Activated CD4-positive, alpha-beta memory T cell treated with anti-CD3 and anti-CD28 coated beads for 36 hours (primary cell): ENCODE measurements at places on chromosomes 16 and 17.

- no peak for DNase-seq
Observed at GRCh38 chr16:55912022-55912421, 36.8 kb upstream of the CES5A start.

DNA sequence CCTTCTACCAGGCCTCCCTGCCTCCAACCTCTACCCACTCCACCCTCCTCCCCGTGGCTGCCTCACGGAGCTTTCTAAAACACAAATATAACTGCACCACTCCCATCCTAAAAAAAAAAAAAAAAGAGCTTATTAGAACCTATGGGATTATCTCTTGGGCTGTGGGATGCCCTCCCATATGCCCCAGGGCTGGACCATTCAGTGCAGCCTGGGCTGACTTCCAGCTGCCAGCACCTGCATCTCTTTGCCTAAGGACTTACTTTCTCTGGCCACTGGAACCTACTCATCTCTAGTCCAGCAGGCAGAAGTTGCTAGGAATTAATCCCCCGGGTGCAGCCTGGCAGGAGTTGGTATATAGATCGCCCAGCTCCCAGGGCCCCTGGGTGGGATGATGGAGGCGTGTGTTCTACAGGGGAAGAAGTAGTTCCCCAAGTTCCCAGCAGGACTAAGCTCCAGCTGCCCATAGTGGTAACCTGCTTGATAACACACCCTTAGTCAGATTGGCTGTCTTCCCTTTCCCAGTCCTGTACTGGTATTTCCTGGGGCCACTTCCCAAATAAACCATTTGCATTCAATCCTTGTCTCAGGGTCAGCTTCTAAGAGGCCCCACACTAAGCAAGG lies 10.3 kb downstream of the MPP3 start:
- DNase-seq = no peak

DNA sequence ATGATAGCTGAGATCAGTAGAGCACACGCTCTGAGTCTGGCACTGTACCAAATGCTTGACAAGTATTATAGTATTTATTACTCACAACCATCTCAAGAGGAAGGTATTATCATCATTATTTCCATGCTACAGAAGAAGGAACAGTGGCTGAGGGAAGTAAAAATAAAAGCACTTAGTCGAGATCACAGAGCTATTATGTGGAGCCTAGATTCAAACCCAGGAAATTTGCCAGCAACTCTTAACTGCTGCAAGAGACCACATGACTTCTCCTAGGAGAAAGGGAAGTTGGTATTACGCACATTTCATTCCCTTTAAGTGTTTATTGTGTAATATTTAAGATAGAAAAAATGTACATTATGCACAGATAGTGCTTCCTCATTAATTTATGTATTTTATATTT lies 1.0 kb upstream of the RHOT1 start:
- DNase-seq = no peak

GRCh38 chr17:59423137-59423724 lies 91.8 kb downstream of the YPEL2 start:
- DNase-seq = no peak

DNA sequence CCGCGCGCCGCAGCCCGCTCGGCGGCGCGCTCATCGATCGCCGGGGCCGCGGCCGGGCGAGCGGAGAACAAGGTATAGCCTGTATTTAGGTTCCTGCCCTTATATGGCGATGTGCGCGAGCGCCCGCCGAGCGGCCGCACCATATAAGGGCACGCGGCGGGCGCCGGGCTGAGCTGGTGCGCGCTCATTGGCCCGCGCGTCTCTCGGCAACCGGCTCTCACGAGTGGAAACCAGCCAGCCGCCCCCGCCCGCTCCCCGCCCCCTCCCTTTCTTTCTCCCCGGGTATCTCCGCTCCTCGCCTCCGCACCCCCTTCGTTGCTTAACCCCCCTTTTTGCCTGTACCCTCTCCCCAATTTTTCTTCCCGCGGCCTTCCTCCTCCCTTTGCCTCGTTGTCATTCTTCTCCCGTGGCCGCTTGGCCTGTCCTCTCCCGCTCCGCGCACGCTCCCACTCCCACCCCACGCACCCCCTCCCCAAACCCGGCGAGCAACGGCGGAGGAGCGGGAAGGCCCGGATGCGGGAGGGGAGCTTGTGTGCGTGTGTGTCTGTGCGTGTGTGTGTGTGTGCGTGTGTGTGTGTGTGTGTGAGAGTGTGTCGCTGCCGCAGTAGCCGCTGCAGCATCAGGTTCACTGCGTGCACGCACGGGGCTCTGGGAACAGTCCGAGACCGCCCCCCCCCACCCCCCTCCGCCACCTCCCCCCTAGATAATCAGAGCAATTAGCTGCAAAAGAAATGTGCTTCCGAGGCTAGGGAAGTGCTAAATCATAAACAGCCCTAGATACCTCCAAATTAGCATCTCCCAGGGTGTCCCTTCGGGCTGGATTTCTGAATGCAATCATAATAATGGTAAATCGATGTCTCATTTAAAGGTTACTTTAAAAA lies 13.5 kb upstream of the CBX8 start:
- peak; percentile 87 for DNase-seq

GRCh38 chr16:4934591-4934990 lies 2.4 kb downstream of the PPL start:
- DNase-seq = no peak

DNA sequence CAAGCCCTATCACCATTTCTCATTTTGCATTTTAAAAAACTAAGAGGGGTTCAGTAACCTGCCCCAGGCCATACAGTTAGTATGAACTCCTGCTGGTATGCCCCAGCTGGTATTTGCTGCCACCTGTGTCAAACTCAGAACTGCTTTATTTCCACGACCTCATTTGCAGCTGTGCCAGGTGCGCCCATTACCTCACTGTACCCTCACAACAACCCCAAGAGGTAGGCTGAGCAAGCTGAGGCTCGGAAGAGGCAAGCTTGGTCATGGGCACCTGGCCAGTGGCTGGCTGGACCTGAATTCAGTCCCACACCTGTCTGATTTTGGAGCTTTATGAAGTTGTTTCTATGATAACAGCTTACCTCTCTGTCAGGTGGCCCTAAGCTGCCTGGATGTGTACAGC lies 7.6 kb downstream of the EPN2 start:
- DNase-seq = no peak

GRCh38 chr17:6365200-6365943 lies 69.5 kb downstream of the AIPL1 start:
- no peak for DNase-seq

- DNase-seq = no peak
Observed at GRCh38 chr16:80914379-80915078, 92.2 kb downstream of the CMC2 start.

DNA sequence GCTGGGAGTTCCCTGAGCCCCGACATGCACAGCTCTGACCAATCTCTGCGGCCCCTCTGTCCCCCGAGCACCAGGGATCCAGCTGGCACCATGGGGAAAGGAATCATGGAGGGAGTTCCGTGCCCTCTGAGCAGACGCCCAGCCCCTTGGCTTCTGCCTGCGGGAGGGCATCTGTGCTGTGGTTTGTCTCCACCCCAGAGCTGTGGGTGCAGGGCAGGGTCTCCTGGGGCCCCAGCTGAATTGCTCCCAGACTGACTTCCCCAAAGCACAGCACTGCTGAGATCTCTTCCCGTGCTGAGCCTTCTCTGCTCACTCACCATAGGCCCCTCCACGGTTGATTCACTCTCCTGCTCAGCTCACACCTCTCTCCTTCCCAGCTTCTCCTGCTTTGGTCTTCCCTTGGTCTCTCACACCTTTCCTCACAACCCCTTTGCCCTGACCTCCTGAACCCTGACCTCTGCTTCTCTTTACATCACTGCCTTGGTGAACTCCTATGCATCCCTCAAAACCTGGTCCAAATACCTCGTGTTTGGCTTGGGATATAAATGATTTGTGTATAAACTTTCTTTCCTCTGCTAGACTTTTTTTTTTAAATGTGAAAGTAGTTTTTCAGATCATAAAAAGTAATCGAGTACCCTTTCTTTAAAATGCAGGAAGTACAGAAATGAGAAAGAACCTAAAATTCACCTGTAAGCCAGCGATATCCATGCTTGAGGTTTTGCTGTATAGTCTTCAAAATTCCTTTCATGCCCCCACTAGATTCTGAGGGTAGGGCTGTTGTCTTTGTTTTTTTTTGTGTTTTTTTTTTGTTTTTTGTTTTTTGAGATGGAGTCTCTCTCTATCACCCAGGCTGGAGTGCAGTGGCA lies 265.3 kb downstream of the SEC14L1 start:
- DNase-seq = no peak

DNA sequence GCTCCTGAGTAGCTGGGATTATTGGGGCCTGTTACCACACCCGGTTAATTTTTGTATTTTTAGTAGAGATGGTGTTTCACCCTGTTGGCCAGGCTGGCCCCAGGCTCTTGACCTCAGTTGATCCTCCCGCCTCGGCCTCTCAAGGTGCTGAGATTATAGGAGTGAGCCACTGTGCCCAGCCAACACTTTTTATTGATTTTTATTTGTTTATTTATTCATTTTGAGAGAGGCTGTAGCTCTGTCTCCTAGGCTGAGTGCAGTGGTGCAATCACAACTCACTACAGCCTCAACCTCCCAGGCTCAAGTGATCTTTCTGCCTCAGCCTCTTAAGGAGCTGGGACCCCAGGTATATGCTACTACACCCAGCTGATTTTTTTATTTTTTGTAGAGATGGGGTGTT lies 54.7 kb downstream of the TNRC6A start:
- no peak for DNase-seq

GRCh38 chr16:29745121-29745852 lies 503 bp downstream of the C16orf54 start:
- peak; percentile 80 for DNase-seq

DNA sequence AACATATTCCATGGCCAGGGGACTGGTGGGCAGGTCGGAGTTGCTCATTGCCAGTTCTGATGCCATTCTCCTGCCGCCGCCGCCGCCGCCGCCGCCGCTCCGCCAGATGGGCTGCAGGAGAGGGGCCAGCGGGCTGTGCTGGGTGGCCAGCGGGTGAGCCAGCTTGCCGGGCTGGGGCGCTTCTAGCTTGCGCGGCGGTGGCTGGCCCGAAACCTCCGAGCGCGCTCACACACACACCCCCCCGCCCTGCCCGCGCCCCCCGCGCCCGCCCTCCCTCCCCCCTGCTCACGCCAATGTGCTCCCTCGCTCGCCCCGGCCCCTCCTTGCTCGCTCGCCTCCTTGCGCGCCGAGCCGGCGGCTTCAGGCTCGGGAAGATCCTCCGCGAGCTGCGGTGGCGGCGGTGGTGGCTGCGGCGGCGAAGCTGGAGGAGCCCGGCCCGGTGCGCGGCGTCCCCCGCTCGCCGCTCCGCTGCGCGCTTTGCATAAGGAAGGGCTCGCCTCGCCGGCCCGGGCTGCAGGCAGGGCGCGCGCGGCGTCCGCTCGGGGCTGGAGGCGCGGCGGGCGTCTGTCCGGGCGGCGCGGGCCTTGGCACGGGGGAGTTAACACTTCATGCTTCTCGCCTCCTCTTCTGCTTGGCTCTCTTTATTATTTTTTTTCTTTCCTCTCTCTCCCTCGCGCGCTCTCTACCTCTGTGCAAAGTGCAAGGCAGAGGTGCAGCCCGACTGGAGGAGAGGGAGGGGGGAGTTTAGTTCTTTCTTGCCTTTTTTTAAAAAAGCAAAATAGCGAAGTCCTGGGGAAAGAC lies 500 bp downstream of the MAF start:
- DNase-seq = peak; percentile 61

DNA sequence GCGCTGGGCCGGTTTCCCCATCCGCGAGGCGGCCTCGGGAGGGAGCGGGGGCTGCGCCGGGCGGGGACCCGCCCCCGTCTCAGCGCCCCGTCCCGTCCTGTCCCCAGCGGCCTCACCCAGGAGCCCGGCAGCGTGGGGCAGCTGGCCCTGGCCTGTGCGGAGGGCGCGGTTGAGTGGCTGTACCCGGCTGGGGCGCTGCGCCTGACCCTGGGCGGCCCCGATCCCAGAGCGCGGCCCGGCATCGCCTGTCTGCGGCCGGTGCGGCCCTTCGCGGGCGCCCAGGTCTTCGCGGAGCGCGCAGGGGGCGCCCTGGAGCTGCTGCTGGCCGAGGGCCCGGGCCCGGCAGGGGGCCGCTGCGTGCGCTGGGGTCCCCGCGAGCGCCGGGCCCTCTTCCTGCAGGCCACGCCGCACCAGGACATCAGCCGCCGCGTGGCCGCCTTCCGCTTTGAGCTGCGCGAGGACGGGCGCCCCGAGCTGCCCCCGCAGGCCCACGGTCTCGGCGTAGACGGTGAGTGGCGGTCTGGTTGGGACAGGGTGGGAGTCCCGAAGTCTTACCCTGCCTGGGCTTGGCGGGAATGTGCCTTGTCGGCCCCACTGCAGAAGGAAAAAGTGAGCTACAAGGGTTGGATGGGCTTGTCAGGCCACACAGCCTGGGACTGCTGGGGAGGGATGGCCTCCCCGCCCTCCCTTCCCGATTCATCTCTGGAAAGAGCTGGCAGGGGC lies 720 bp downstream of the METRN start:
- DNase-seq = no peak

DNA sequence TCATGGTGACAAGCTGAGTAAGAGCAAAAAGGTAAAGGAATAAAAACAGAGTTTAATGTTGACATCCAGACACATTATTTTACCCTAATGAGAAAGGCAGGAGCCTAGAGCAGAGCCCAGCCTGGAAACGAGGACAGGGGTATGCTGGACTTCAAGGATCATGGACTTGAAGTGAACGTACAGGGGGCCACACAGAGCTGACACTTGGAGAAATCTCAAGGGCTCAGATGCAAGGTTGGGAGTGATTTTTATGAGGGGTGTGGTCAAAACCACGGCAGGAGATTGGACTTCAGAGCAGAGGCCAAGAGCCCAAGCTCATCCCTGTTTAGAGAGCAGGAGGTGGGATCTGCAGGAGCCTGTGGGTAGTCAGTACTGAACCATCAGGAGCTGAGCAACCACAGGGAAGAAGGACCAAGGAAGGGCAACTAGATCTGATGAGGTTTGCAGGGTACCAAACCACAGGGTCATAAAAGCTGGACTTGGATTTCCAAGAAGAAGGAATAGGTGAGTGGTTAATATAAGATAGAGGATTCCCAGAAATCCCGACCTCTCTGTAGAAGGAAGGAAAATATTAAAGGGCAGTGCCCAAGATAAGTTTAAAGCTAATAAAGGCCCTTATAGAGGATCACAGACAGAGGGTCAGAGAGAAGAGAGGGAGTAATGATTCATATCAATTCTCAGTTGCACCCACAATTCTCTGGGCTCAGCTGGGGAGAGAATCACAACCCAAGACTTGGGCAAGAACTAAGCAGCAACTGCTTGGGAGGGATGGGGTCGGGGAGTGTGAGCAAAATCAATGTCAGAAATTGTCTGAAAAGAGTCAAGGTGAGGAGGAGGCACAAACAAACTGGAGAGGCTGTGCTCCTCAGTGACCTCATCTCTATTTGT lies 331.7 kb downstream of the SOX9 start:
- DNase-seq = no peak

GRCh38 chr16:67749436-67750078 lies 30.4 kb upstream of the GFOD2 start:
- DNase-seq = no peak

DNA sequence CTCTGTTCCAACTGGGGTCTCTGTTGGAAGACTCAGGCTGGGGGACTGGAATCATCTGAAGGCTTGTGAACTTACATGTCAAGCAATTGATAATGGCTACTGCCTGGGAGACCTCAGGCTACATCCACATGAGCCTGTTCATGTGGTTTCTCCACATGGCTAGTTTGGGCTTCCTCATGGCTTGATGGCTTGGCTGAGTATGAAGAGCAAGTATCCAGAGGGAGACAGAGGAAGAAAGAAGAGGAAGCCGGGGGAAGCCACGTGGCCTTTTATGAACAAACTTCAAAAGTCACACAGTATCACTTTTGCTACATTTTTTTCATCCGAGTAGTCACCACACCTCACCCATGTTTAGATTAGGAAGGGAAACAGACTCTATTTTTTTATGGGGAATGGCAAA lies 158.9 kb downstream of the TRIM37 start:
- DNase-seq = no peak
